ENCODE measurements at places on chromosomes 7 and 10.
A peak's percentile ranks its signal among the peaks of the same experiment; 100 is the strongest.

- DNase-seq: no peak
Measured at GRCh38 chr7:83427884-83428283, 221.1 kb downstream of the SEMA3E start.

DNA sequence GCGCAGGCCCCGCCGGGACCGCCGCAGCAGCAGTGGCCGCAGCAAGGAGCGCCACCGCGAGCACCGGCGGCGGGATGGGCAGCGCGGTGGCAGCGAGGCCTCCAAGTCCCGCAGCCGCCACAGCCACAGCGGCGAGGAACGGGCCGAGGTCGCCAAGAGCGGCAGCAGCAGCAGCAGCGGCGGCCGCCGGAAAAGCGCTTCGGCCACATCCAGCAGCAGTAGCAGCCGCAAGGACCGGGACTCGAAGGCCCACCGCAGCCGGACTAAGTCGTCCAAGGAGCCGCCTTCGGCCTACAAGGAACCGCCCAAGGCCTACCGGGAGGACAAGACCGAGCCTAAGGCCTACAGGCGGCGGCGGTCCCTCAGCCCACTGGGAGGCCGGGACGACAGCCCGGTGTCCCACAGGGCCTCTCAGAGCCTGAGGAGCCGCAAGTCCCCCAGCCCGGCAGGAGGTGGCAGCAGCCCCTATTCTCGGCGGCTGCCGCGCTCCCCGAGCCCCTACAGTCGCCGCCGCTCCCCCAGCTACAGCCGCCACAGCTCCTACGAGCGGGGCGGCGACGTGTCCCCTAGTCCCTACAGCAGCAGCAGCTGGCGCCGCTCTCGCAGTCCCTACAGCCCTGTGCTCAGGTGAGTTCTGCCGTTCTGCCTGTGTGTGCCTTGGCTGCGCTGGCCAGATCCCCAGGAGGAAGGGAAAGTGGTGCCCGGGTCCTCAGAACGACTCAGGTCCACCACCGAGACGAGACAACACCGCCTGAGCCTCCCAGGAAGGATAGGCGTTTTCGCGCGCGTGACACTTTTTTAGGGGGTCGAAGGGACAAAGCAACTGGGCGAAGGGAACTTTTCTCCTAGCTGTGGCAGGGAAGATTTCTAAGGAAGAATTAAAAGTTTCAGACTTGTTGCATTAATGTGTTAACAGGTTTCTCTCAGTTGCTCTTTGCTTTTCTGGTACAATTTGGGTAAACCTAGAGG lies 1.5 kb downstream of the CDK13 start:
- peak; percentile 50 for DNase-seq

- peak; percentile 68 for DNase-seq
Measured at GRCh38 chr7:129169171-129169671, 19.2 kb upstream of the SMO start.

DNA sequence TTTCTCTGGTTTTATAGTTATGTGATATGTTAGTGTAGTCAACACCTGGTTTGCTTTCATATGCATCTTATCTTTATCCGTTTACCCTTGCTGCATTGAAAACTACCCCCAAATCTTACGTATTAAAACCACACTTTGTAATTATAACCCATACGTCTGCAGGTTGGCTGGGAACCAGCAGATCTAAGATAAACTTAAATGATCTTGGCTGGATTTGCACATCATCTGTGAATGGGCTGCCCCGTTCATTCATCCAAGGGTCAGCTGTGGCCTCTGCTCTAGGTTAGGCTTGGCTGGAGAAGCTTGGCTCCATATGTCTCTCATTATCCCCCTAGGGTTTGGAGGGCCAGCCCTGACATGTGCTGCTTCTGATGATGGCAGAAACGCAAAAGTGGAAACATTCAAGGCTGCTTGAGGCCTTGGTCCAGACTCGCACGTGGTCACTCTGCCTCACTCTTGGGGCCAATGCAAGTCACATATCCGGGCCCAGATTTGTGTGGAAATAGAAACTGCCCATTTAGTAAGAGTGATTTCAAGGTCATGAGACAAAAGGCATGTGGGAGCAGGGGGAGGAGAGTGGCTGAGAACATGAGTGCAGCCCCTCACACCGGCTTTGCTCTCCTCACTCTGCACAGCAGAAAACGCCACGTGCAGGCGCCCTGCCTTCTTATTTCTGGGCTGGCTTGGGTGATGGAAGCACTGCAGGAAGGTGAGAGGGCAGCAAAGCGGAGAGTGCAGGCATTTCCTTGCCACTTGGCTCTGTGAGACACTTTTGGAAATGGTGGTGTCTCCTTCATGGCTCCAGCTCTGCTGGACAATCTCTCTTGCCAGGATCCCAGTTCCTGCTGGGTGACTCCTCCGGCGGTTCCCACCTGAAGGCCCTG lies 553.8 kb downstream of the GLRX3 start:
- no peak for DNase-seq

- peak; percentile 50 for DNase-seq
Measured at GRCh38 chr10:101062232-101063049, 652 bp downstream of the KAZALD1 start.

DNA sequence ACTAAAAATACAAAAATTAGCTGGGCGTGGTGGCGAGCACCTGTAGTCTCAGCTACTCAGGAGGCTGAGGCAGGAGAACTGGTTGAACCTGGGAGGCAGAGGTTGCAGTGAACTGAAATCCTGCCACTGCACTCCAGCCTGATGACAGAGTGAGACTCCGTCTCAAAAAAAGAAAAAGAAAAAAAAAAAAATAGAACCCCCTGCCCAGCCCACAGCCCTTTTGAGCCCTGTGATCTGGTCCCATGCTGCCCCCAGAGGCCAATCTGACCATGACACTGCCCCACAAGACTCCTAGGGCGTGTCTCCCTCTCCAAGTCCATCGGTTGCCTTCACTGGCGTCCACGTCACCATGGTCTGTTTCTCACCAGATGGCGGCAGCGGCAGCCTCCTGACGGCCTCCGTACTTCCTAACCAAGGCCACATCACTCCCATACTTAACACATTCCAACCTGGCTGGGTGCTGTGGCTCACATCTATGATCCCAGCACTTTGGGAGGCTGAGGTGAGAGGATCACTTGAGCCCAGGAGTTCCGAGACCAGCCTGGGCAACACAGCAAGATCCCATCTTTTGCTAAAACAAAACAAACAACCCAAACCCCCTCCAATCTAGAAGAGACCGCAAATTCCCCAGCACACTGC lies 18.0 kb downstream of the STX1A start:
- DNase-seq: no peak

DNA sequence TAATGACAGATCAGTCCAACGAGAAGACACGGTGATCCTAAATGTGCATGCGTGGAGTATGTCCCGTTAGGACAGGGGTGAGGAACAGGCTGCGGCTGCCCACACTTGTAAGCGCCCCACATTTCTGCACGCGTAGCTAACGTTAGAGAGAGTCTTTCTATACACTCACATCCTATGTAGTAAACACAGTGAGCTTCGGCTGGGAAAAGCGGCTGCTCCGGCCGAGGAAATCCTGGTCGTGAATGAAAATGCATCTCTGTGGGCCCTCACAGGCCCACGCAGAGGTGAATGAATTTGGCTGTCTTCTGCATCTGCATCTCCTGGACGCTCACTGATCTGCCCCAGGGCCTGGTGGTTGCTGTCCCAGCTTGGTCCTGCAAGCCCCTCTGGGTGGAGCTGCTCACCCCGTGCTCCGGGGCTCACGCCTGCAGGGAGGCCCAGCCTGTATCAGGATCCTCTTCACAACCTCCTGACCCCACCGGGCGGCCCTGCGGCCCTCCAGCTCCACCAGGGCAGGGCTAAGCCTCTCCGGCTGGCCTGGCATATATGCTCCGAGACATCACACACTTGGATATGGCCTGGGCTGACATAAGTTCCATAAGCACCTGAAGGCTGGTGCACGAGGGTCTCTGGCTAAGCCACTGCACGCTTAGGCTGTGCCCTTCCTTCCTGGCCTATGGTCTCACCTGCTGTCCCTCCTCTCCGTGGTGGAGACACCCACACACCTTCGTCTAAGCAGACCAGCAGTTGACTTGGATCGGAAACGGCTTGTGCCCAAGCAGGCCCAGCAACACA lies 117.9 kb upstream of the DIP2C start:
- no peak for DNase-seq

GRCh38 chr7:155857141-155857540 lies 44.9 kb upstream of the SHH start:
- DNase-seq: no peak

DNA sequence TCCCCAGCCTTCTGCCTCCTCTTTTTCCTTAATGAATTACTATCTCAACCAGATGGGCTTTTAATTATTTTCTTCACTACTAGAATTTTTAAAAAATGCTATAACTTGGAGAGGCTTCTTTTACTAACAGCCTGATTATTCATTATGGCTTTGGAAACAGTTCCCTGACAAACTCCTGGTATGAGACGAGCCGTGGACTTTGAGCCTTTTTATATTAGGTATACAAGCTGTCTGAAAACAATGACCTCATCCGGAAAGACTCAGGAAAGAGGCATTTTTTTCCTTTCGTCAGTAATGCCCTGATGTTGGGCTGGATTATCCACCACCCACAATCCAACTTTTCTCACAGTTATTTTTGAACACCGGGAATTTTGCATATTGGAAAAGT lies 26.7 kb upstream of the ABLIM1 start:
- peak; percentile 43 for DNase-seq

- no peak for DNase-seq
Measured at GRCh38 chr7:89771003-89771636, 383.1 kb upstream of the STEAP1 start.

GRCh38 chr7:98252425-98253054 lies 508 bp upstream of the TECPR1 start:
- no peak for DNase-seq

- DNase-seq: no peak
Measured at GRCh38 chr7:139488810-139489209, 5.3 kb upstream of the KLRG2 start.

DNA sequence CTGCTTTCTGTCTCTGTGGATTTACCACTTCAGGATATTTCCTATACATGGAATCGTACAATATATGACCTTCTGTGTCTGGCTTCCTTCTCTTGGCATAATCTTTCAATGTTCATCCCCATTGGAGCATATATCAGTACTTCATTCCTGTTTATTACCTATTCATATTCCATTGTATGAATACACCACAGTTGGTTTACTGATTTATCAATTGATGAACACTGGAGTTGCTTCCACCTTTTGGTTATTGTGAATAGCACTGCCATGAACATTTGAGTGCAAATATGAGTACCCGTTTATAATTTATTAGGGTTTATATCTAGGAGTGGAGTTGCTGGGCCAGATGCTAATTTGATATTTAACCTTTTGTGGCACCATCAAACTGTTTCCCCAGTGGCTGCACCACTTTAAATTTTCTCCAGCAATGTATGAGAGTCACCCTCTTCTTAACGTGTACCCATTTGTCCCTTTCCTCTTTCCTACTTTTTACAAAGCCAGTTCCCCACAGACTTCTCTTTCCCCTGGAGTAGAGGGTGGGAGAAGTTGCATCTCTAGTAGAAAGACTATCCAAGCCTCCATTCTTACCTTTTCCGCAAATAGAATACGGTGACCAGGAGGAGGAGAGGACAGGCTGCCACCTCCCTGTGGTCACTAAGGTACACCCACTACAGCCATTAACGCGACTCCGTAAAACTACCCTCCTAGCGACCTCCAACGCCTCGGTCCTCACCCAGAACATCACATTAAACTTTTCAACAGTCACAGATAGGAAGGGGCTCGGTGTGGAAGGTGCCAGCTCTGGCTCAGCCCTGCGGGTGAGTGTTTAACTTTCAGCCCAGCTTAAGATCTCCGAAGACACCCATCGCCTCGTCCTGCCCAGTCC lies 25.6 kb downstream of the SCD start:
- DNase-seq: no peak

- DNase-seq: no peak
Measured at GRCh38 chr7:121774563-121774962, 98.4 kb upstream of the PTPRZ1 start.

GRCh38 chr10:85148693-85149640 lies 820.6 kb downstream of the CCSER2 start:
- no peak for DNase-seq

- DNase-seq: no peak
Measured at GRCh38 chr10:8312781-8313180, 258.3 kb downstream of the GATA3 start.

DNA sequence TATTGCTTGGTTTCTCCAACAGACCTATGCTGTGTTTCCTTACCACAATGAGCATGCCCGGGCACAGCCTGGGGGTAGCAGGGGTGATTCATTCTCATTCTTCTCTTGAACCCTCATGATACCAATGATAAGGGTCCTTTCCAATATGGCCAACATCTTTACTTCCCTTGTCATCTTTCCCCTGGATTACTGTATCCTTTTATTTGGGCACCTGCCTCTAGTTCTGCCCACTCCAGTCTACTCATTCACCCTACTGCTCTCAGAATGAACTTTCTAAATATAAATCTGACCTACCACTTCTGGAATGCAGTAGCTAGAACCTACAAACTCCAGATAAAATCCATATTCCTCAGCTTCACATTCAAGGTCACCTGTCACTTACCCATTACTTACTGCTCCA lies 26.4 kb upstream of the ITPRID1 start:
- DNase-seq: no peak

GRCh38 chr10:129882291-129883010 lies 81.6 kb downstream of the EBF3 start:
- no peak for DNase-seq

- no peak for DNase-seq
Measured at GRCh38 chr10:129089341-129089740, 377.7 kb upstream of the MGMT start.

- DNase-seq: no peak
Measured at GRCh38 chr7:121798453-121798840, 74.5 kb upstream of the PTPRZ1 start.

DNA sequence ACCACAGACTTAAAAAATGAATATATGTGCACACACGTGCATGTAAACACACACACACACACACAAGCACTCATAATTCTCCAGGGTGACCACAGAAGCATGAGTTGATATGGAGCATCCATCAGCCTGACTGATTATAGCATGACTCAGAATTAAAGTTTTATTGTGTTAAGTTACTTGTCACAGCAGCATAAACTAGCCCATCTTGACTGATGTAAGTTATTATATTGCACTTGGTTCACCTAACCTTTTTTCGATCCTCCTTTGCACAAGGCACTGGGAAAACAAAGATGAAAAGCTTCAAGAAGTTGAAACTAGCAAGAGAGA lies 18.8 kb upstream of the SLC35G1 start:
- DNase-seq: no peak
